ENCODE measurements at places on chromosomes 12 and 14. TPM values are rescaled to one million over a fixed set of nuclear protein-coding genes. Genes with fewer than 3 reads are reported as not detected.

Gene ALDH2
- 14.6 TPM for total RNA-seq

Gene GPRC5A
- 1.1 TPM for total RNA-seq

- H3K4me1 ChIP-seq: peaks cover 36% of the 10 kb centered on the region
- peak overlapping the region; percentile 76 for H3K4me3 ChIP-seq
- H3K27ac ChIP-seq: peak overlapping the region; percentile 90
- peak; percentile 77 for DNase-seq
These were observed 738 bp downstream of the CKAP4 start for GRCh38 chr12:106246891-106247673.

DNA sequence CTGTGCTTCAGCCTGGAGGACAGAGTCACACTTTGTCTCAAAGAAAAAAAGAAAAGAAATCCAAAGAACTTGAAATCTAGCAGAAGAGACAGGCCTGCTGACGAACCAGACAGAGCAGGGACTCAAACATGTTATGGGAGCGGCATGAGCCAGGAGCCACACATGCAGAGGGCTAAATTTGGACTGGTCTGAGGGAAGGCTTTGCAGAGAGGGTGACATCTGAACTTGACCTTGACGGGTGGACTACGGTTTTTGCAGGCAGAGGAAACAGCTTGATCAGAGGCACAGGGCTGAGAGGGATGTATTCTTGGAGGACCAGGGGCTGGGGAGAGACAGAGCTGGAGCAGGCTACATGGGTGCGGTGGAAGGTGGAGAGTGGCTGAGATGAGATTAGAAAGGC is 20.5 kb upstream of the SLC24A4 start:
- DNase-seq: no peak
- H3K4me3 ChIP-seq: no peak overlapping the region
- H3K4me1 ChIP-seq: no peaks in the 10 kb centered on the region
- peaks cover 16% of the 10 kb centered on the region for H3K27me3 ChIP-seq
- no peak overlapping the region for H3K27ac ChIP-seq
- no peaks in the 10 kb centered on the region for H3K36me3 ChIP-seq

DNA sequence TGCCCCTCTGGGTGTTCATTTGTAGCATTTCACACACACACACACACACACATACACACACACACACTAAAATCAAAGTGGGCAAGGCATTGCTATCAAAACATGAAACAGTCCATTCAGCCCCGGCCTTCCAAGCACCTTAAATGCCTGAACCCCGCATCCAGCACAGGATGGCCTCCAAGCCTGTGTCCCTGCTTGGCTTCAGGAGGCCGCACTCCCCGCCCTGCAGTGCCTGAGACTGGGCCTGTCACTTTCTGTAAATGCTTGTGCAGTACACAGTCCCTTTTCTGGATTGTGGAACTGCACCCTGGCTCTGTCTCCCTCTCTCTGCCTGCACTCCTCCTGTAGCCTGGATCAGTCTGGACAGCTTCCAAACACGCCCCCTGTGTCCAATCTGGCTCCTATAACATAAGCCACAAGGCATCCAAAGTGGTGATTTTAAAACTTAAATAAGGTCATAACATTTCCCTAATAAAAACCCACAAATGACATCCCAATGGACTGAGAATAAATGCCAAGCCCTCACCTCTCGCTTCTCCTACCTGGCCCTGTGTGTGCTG is 972.2 kb upstream of the TMEM132C start:
- no peak overlapping the region for H3K27ac ChIP-seq
- H3K4me1 ChIP-seq: no peaks in the 10 kb centered on the region
- no peaks in the 10 kb centered on the region for H3K36me3 ChIP-seq
- H3K27me3 ChIP-seq: no peaks in the 10 kb centered on the region
